ENCODE measurements at places on chromosomes 2 and 18. TPM values are rescaled to one million over a fixed set of nuclear protein-coding genes. Genes with fewer than 3 reads are reported as not detected.

CKAP2L gene
- 1.5 TPM for total RNA-seq

TMEM247 gene
- not detected for total RNA-seq

IGFBP5 gene
- 29.5 TPM for total RNA-seq

EVA1A gene
- total RNA-seq: 70.9 TPM

RPL37A gene
- 994 TPM for total RNA-seq

EFEMP1 gene
- 1,564 TPM for total RNA-seq

LRRTM4 gene
- under 0.01 TPM for total RNA-seq

OSR1 gene
- total RNA-seq: 15.2 TPM

FASTKD2 gene
- 39.2 TPM for total RNA-seq

HMSD gene
- total RNA-seq: under 0.01 TPM

- peaks cover 5% of the 10 kb centered on the region for H3K27me3 ChIP-seq
- H3K4me1 ChIP-seq: peaks cover 10% of the 10 kb centered on the region
Measured at GRCh38 chr2:1886405-1886992, 142.2 kb upstream of the PXDN start.

GRCh38 chr2:40625849-40626248 lies 174.0 kb upstream of the SLC8A1 start:
- H3K4me3 ChIP-seq: no peak overlapping the region
- H3K4me1 ChIP-seq: peaks cover 6% of the 10 kb centered on the region
- peak overlapping the region; percentile 88 for H3K27ac ChIP-seq
- H3K36me3 ChIP-seq: no peaks in the 10 kb centered on the region

DNA sequence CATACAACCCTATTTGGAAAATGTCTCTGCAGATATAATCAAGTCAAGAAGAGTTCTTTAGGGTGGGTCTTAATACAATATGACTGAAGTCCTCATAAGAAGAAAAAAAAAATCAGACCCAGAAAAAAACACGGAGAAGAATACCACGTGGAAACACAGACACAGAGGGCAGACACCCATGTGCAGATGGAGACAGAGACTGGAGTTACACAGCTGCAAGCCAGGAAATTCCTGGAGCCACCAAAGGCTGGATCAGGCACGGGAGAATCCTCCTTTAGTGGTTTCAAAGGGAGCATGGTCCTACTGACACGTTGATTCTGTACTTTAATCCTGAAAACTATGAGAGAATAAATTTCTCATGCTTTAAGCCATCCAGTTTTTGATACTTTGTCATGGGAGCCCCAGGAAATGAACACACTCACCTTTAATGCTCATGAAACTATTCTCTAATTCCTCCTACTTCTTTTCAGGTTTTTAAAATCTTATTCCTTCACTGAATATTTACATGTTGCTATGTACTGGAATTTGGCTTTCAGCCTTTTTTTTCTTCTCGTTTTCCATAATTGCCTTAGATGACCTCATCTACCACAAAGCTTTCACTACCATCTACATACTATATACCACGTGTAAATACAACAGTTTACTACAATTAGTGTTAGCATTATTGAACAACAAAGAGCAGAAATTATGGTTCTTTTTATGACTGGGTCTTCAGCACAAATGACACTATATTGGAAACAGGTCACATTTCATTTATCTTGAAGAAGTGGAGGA lies 529.1 kb downstream of the IRS1 start:
- no peaks in the 10 kb centered on the region for H3K4me1 ChIP-seq
- no peaks in the 10 kb centered on the region for H3K36me3 ChIP-seq
- H3K27ac ChIP-seq: no peak overlapping the region
- no peak for DNase-seq
- H3K27me3 ChIP-seq: no peaks in the 10 kb centered on the region
- no peak overlapping the region for H3K4me3 ChIP-seq

GRCh38 chr2:70442301-70443077 lies 111.1 kb downstream of the TGFA start:
- no peak for DNase-seq
- no peaks in the 10 kb centered on the region for H3K27me3 ChIP-seq
- no peak overlapping the region for H3K27ac ChIP-seq
- H3K4me3 ChIP-seq: no peak overlapping the region
- no peaks in the 10 kb centered on the region for H3K4me1 ChIP-seq
- no peaks in the 10 kb centered on the region for H3K36me3 ChIP-seq

DNA sequence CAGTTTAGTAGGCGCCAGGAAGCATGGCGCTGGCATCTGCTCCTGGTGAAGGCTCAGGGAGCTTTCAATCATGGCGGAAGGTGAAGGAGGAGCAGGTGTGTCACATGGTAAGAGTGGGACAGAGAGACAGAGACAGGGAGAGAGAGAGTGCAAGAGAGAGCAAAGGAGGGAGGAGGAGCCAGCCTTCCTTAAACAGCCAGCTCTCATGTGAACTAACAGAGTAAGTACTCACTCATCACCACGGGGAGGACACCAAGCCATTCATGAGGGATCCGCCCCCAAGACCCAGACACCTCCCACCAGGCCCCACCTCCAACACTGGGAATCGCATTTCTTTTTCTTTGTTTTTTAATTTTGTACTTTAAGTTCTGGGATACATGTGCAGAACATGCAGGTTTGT lies 40.8 kb upstream of the CLASP1 start:
- no peak overlapping the region for H3K4me3 ChIP-seq
- no peak overlapping the region for H3K27ac ChIP-seq
- H3K36me3 ChIP-seq: no peaks in the 10 kb centered on the region

GRCh38 chr18:55641486-55641885 lies 53.5 kb upstream of the TCF4 start:
- no peak overlapping the region for H3K4me3 ChIP-seq
- H3K36me3 ChIP-seq: no peaks in the 10 kb centered on the region
- H3K4me1 ChIP-seq: no peaks in the 10 kb centered on the region
- H3K27ac ChIP-seq: no peak overlapping the region
- no peak for DNase-seq
- no peaks in the 10 kb centered on the region for H3K27me3 ChIP-seq

GRCh38 chr2:227818675-227819397 lies 5.2 kb downstream of the CCL20 start:
- H3K27ac ChIP-seq: peak overlapping the region; percentile 96
- H3K4me1 ChIP-seq: peaks cover 31% of the 10 kb centered on the region
- H3K36me3 ChIP-seq: no peaks in the 10 kb centered on the region
- H3K27me3 ChIP-seq: no peaks in the 10 kb centered on the region

- no peak for DNase-seq
- no peak overlapping the region for H3K27ac ChIP-seq
- H3K27me3 ChIP-seq: peaks cover 27% of the 10 kb centered on the region
- peaks cover 5% of the 10 kb centered on the region for H3K4me1 ChIP-seq
- peak overlapping the region; percentile 59 for H3K4me3 ChIP-seq
Measured at GRCh38 chr2:234816491-234816890, 135.3 kb upstream of the SH3BP4 start.

DNA sequence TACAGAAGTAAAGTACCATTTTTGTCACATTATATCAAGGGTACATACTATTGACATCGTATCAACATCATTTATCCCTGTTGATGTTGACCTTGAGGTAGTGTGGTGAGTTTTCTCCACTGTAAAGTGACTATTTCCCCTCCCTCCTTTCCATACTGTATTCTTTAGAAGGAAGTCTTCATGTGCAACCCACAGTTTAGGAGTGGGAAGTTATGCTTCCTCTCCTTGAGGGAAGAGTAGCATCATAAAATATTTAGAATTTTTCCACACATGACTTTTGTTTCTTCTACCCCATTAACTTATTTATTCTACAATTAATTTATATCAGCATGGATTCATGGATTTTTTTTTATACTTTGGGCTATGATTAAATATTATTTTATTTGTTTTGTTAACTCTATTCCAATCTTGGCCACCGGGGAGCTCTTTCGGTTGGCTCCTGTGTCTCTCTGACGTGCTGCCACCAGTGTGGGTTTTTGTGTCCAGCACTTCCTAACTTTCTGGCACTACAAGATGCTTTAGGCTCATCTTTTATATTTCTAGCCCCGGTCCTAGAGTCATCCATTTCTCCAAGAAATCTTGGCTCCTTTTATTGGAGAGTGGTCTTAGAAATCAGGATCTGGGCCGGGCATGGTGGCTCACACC lies 19.0 kb downstream of the AQP12B start:
- no peak overlapping the region for H3K27ac ChIP-seq
- no peaks in the 10 kb centered on the region for H3K36me3 ChIP-seq
- H3K4me1 ChIP-seq: no peaks in the 10 kb centered on the region

GRCh38 chr2:78486565-78486964 lies 538.9 kb upstream of the REG3G start:
- no peaks in the 10 kb centered on the region for H3K36me3 ChIP-seq
- no peaks in the 10 kb centered on the region for H3K27me3 ChIP-seq
- H3K4me1 ChIP-seq: no peaks in the 10 kb centered on the region
- DNase-seq: no peak
- H3K4me3 ChIP-seq: no peak overlapping the region

GRCh38 chr2:160156665-160157064 lies 43.4 kb downstream of the ITGB6 start:
- peaks cover 13% of the 10 kb centered on the region for H3K4me1 ChIP-seq
- DNase-seq: peak; percentile 29
- no peaks in the 10 kb centered on the region for H3K27me3 ChIP-seq
- H3K27ac ChIP-seq: peak overlapping the region; percentile 59
- H3K4me3 ChIP-seq: no peak overlapping the region

- H3K27me3 ChIP-seq: no peaks in the 10 kb centered on the region
- DNase-seq: no peak
- no peak overlapping the region for H3K4me3 ChIP-seq
Measured at GRCh38 chr2:109365131-109365530, 236.1 kb downstream of the SH3RF3 start.

- no peak overlapping the region for H3K27ac ChIP-seq
- no peak overlapping the region for H3K4me3 ChIP-seq
- no peaks in the 10 kb centered on the region for H3K36me3 ChIP-seq
- no peaks in the 10 kb centered on the region for H3K4me1 ChIP-seq
- DNase-seq: no peak
Measured at GRCh38 chr2:167471734-167472133, 583.5 kb downstream of the XIRP2 start.

DNA sequence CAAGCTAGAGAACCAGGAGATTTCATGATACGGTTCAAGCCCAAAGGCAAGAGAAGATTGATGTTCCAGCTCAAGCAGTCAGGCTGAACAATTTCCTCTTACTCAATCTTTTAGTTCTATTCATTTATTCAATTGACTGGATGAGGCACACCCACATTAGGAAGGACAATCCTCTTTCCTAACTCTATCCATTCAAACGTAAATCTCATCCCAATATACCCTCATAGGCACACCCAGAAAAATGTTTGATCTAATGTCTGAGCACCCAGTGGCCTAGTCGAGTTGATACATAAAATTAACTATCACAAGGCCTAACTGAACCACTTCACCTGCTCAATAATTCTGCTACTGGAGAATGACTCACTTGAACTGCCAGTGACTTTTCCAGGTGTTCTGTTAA lies 180.7 kb downstream of the RAD51AP2 start:
- no peaks in the 10 kb centered on the region for H3K27me3 ChIP-seq
- no peak for DNase-seq
- no peak overlapping the region for H3K27ac ChIP-seq
- no peaks in the 10 kb centered on the region for H3K4me1 ChIP-seq
- no peak overlapping the region for H3K4me3 ChIP-seq

Data from osteoblast (primary cell).